ENCODE measurements at places on chromosomes 6 and 20.

DNA sequence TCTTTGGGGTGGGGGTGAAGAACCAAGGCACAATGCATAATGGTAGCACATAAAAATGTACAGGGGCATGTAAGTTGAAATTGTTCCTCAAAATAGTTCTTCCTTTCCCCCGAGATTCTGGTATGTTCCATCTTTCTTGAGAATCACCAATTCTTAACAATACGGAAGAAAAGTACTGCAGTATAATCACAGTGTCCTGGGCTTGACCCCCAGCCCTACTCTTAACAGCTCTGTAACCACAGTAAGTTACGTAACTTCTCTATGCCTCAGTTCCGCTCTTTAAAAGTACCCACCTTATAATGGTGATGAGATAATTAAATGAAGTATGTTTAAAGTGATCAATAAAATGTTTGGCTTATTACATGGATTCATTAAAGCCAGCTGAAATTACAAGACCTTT, 104.5 kb downstream of the SMLR1 start:
- DNase-seq: no peak

GRCh38 chr6:35181308-35181932, 32.3 kb upstream of the SCUBE3 start:
- DNase-seq: no peak

- DNase-seq: no peak
Measured at GRCh38 chr6:107621229-107621937, 131.5 kb downstream of the SOBP start.

GRCh38 chr6:80637312-80637711, 530.8 kb downstream of the BCKDHB start:
- no peak for DNase-seq

- DNase-seq: no peak
Measured at GRCh38 chr6:125332664-125333063, 30.9 kb upstream of the HDDC2 start.

DNA sequence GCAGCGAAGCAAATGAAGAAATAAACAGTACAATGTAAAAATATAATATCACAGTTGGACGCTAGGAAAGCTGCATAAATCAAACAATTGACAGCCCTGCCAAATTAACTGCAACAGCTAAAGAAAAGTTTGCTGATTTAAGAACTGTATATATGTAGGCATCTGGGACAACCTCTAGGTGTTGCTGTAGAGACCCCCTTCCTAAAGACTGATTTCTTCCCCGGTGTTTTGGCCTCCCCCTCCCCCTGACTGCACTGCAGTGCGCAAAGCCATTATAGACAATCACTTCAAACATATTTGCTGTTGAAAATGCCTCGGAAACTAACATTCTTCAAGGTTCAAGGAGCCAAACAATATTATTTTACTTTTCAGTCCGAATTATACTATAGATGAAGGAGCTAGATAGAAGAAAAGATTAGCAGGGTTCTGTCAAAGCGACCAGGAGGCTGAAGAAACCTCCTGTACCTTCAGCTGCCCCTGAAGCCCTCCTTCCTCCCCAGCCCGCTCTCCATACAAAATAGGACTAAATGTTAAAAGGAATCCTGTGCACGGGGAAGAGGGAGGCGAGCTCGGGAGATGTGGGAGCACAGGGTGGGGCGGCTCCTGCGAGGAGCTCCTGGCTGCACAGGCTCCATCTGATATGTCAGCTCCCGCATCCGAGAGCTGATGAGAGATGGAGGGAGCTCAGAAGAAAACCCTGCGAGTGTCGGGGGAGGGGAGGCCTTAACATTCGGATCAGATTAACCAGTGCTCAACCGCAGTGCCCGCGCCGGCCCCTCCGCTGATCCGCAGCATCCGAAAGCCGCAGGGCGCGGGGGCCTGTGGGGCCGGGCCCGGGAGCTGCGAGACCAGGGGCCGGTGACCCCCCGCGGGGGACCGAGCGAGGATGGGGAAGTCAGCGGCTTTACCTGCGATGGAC, 822 bp downstream of the ELOVL4 start:
- no peak for DNase-seq

- no peak for DNase-seq
Measured at GRCh38 chr6:157946865-157947532, 34.7 kb upstream of the SYNJ2 start.

DNA sequence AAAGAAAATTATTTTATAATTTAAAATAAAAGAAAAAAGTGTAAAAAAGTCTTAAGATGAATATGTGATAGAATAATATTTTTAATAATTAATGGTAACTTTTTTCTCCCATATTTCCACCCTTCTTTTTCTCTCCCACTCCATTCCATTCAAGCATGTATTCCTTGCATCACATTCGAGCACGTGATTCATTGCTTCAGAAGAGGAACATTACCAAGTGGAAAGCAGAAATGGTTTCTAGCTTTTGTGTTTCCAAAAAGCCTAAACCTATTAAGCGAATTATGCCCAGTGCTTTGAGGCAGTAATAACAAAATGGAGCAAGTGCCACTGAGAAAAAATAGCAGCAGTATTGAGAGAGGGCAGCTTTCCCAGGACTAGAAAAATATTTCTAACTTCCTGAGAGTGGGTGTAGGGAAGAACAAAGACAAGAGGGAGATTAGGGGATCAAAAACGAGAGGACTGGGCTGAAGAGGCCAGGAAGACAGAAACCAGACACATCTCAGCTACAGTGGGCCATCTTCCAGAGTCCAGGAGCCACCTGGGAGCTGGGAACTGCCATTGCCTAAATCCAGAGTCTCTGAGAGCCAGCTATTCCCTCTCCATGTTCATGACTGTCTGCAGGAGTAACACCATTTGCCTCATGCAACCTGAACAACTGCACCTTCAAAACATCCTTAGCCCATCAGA, 15.0 kb upstream of the AKIRIN2 start:
- DNase-seq: no peak

DNA sequence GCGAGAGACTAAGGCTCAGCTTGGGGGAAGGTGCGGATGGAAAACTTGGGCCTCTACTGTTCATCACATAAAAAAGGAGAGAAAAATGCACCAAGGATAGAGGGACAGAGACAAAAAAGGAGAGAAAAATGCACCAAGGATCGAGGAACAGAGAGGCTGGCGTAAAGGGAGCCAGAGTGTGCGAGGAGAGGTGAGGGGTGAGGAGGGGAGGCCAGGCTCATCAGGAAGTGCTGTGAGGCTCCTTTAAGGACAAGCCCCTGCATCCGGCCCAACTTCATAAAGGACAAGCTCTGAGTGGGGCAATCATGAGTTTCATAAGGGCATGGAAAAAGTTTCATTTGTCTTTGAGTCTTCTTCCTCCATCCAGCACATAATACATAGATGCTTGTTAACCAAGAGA, 117.2 kb upstream of the NXT1 start:
- no peak for DNase-seq
